ENCODE measurements at places on chromosomes 3 and 15. TPM values are rescaled to one million over a fixed set of nuclear protein-coding genes. Genes with fewer than 3 reads are reported as not detected.

- DNase-seq, result no peak
Observed at GRCh38 chr3:184186184-184186901, at the start of gene ABCF3. ABCF3 (plus strand) TSS chr3:184186199; CDS start chr3:184186208, 9 bp downstream.

DNA sequence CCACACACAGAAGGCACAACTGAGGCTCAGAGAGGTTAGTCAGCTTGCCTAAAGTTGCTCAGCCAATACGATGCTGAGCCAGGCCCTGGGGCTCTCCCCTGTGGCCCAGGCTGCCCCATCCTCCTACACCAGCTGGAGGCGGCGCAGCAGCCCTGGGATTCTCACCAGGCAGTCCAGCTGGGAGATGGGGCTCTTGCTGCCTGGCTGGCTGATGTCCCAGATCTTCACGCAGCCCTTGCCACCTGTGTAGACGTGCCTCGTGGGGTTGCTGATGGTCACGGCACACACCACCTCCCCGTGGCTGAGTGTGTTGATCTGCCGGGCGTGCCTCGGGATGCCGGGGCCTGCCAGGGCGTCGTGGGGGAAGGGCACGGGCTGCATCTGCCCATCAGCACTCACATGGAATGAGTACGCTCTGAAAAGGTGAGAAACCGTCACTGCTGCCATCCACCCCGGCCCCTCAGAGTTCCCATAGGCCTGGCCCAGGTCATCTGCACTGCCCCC is 42.8 kb downstream of the TLE3 start:
- DNase-seq, result no peak

DNA sequence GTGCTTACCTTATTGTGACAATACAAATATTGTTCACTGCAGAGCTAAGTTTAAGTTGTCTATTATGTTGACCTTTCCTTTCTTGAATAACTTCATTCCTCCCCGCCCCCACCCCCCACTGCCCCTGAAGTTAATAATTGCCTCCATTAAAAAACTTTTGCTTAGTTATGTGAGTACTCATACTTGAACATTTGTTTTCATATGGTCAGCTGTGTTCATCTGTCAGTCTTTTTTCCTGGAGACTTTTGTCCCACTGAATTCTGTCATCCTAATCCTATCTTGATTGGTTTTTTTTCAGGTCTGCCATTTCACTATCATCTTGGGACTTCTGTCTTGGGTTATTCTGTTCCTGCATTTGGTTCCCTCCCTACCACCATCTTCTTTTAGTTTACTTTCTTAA is 8.5 kb downstream of the SLC25A36 start:
- no peak for DNase-seq

DNA sequence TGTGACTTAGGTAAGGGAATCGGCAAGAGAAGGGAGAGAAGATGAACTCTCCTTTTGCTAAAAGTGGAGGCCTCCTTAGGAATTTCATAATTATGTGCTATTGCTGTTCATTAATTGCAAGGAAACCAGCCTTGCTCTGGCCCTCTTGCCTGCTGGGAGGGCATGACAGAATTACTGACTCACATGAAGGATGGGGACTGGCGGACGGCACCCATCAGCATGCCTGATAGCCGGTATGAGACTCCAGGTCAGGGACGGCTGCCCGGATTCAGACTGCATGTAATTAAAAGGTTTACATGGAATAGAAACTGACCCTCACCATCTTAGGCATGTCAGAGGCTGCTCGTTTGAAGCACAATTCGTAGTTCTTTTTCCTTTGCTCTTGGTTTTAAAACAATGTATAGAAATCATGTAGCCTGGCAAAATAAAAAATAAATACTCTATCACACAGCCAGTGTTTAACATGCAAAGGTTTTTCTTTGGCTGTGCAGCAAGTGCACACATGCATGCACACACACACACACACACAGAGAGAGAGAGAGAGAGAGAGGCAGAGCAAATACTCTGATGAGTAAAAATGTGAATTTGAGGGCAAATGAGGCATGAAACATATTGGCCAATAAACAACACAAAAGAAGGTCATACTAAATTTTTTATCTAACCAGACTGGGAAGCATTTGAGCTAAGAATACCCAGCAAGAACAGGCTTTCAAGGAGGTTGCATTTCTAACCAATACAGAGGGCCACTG is 82.7 kb downstream of the FOXB1 start:
- DNase-seq, result no peak

DNA sequence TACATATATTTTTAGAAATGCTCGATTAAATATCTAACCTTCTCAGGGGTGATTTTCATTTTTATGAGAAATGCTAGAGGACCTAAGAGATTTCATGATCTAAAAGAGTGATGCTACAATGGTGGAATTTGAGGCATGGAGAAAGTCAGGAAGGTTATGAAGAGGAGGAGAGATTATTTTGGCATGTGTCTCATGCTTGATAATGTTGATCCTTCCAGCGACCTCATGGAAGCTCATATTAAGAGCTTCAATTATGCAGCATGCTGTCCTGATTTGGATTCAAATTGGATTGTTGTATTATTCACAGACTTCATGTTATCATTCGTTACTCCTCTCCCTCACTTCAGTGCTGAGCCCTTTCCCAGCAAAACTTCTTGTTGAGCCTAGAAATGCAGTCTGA is 112.5 kb downstream of the RAP2B start:
- no peak for DNase-seq

DNA sequence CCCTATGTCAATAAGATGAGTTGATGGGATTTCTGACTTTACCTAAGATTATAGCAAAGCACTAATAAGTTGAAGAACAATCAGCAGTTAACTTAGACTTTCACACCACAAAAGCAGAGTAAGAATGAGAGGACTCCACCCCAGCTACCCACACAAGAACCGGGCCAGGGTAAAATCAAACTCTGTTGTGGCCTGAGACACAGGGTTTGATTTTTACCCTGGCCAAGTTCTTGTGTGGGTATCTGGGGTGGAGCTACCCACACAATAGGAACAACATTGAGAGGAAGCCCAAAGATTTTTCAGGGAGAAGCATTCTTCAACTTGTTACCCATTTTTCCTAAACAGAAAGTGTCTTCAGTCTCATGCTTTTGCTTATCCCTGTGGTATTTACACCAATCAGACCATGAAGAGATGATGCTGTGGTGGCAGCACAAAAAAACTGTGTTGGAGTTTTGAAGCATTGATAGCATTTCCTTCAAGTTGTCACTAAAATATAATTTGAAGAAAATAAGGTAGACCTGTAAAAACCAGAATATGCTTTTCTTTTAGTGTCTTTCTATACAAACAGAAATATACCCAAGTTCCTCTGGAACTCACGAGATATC is 25.6 kb downstream of the CPOX start:
- peak; percentile 20 for DNase-seq

DNA sequence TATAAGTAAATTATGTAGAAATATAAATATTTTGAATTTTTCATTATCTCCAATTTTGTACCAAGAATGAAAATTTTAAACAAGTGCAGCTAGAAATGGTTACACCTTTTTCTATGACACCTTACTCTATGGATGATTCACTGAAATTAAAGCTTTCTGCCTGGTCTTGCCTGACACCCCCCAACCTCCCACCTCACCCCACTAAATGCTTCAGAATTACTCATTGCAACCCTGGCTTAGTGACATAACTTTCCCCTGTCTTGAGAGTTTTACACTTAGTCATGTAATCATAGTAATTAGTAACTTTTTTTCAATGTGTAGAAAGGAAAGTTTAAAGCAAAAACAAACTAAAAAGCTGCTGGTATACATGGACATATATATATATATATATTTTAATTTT is 42.0 kb upstream of the MEIS2 start:
- no peak for DNase-seq

- no peak for DNase-seq
Observed at GRCh38 chr3:64891021-64891420, 203.2 kb upstream of the ADAMTS9 start.

DNA sequence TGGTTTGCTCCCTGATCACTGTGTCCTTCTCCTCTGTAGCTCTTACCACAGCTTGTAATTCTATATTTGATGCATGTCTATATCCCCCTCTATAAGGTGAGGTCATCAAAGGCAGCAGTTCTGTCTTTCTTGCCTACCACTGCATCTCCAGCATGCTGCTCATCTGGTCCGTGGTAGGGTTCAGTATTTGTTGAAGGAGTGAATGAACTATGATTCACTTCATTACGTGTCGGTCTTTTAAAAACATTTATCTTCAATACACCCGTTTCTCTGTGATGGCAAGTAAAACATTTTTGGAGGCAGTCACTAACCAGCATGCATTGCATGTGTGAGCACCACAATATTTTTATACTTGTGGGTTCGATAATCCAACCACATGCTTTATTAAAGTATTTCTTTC is 27.6 kb downstream of the CHST14 start:
- peak; percentile 36 for DNase-seq

ESYT3 gene
- total RNA-seq, result 6.4 TPM

- no peak for DNase-seq
Observed at GRCh38 chr15:100728371-100729201, 126.2 kb downstream of the ASB7 start.

THBS1 gene
- total RNA-seq, result 406 TPM

TATDN2 gene
- total RNA-seq, result 34.0 TPM

GRCh38 chr15:76976141-76976540 is 18.8 kb upstream of the PSTPIP1 start:
- DNase-seq, result no peak

GRCh38 chr3:87287011-87287410 is 10.6 kb upstream of the POU1F1 start:
- no peak for DNase-seq

- DNase-seq, result no peak
Observed at GRCh38 chr3:70832834-70833205, 520.4 kb upstream of the MDFIC2 start.

- no peak for DNase-seq
Observed at GRCh38 chr3:72776-73175, 123.8 kb upstream of the CHL1 start.

ROBO2 gene
- 0.39 TPM for total RNA-seq

DNA sequence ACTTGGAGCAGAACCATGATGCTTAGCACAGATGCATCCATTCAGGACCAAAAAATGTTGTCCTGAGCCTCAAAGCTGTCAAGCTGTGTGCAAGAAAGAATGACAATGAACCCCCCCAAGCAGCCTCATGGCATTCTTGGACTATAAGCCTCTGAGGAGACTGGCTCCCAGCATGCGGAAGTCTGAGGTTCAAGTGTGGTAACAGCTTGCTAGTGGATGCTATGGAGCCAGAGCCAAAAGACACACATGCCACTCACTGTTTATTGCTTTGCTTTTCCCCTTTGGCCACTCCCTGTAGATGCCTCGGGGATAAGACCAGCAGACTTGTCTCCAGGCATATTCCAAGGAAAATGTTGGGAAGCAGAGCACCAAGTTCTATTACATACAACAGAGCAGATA is 38.2 kb upstream of the SNRK start:
- no peak for DNase-seq

- DNase-seq, result no peak
Observed at GRCh38 chr3:143910756-143911155, 60.9 kb upstream of the DIPK2A start.

DNA sequence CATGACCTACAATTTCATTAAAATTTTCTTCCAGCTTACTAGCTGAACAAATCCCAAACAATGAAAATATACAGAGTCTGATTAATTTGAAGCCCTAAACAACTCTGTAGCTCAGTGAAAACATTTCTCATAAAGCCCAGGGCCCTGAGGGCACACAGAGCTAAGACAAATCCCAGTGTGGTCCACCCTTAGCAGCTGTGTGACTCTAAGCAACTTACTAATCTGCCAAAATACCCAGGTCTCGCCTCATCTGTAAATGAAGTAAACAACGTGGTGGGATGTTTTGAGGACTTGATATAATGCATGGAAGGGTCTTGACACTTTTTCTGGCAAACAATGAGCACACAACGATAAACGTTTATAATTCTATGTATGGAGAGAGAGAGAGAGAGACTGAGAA is 158.4 kb downstream of the FHIT start:
- no peak for DNase-seq

- no peak for DNase-seq
Observed at GRCh38 chr3:173983343-173983742, 585.8 kb downstream of the NLGN1 start.

RAB11A gene
- 186 TPM for total RNA-seq

SETD2 gene
- 37.0 TPM for total RNA-seq

DNA sequence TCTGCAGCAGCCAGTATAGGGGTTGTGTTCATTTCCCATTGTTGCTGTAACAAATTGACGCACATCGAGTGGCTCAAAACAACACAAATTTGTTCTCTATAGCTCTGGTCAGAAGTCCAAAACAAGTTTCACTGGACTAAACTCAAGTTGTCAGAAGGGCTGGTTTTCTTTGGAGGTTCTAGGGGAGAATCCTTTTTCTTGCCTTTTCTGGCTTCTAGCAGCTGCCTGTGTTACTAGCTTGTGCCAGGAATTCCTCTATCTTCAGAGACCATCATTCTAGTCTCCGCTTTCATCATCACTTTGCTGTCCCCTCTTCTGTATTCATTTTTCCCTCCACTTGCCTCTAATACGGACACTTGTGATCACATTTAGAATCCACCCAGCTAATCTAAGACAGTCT is 20.5 kb downstream of the GASK1A start:
- no peak for DNase-seq

DNA sequence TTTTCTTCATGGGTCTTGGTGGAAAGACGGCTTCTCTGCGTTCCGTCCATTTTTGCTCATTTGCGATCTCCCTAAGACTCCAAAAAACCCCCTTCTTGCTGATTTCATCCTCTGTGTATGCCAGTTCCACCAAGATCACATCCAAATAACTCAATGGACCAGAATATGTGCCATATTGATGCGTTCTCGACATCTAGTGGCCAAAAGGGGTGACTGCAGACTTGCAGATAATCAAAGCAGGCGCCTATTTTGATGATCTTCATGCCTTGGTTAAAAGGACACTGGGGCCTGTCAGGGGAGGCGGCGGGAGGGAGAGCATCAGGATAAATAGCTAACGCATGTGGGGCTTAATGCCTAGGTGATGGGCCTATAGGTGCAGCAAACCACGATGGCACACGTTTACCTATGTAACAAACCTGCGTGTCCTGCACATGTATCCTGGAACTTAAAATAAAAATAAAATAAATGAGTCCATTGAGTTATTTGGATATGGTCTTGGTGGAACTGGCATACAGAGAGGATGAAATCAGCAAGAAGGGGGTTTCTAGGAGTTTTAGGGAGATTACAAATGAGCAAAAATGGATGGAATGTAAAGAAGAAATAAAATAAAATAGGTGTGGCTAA is 104.2 kb upstream of the RAD18 start:
- no peak for DNase-seq

- DNase-seq, result peak; percentile 86
Observed at GRCh38 chr3:176855901-176856486, 341.3 kb downstream of the TBL1XR1 start.

PRSS50 gene
- total RNA-seq, result 0.50 TPM

CTXN2 gene
- total RNA-seq, result not detected

DNA sequence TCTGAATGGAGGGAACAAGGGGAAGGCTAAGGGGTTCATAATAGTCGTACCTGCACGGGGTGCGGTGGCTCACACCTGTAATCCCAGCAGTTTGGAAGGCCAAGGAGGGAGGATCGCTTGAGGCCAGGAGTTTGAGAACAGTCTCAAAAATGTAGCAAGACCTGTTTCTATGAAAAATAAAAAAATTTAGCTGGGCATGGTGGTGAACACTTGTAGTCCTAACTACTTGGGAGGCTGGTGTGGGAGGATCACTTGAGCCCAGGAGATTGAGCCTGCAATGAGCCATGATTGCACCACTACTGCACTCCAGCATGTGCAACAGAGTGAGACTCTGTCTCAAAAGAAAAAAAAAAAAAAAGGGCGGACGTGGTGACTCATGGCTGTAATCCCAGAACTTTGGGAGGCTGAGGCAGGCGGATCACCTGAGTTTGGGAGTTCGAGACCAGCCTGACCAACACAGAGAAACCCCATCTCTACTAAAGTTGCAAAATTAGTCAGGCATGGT is 17.9 kb upstream of the HDAC11 start:
- DNase-seq, result no peak
